Thyroid gland (tissue), 4 donors: ENCODE measurements at places on chromosomes 13 and 19. TPM values are rescaled to one million over a fixed set of nuclear protein-coding genes. Genes with fewer than 3 reads are reported as not detected.

CLDN10 gene
- not detected for total RNA-seq

TIMM29 gene
- total RNA-seq: 31.4 TPM

SIGLEC9 gene
- 1.7 TPM for total RNA-seq

LAIR1 gene
- 4.9 TPM for total RNA-seq

HSPB6 gene
- total RNA-seq: 17.3 TPM

F10 gene
- total RNA-seq: 4.7 TPM

SPACA4 gene
- 0.67 TPM for total RNA-seq

TGDS gene
- 20.7 TPM for total RNA-seq

PPM1N gene
- total RNA-seq: not detected
